ENCODE measurements at places on chromosomes 3 and 15. TPM values are rescaled to one million over a fixed set of nuclear protein-coding genes. Genes with fewer than 3 reads are reported as not detected.

DNA sequence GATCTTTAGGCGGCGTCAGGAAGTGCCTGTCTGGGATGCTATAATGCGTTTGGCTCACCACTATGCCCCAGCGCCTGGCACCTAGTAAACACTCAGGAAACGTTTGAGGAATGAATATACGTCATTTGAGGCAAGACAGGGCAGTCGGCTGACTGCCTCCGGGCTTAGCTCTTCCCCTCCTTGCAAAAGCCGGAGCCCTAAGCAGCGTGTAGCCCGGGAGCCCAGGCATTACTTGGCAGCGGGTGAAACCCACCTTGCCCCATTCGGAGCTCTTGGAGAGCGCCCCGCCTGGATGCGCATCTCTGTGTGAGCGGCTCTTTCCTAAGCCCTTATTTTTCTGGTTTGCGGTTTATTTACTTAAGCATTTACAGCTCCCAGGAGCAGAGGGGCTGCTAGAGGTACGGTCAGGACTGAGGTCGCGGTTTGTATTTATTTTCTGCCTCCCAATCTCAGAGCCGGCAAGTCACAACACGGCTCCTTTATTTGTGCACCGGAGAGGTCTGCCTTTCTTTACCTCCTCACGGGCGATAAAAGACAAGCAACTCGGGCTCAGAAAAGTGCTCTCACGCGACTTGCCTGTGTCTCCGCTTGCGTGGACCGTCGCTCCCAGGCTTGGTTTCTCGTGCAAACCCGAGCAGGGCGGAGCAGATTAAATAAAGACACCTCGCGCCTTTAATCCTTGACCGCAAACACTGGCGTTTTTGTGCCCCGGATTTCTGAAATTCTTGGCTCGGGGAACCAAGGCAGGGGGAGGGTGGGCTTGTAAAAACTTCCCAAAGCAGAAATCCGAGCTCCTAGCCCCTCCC lies 737 bp upstream of the ITPR1 start:
- H3K27ac ChIP-seq, result peak overlapping the region; percentile 77
- H3K4me1 ChIP-seq, result peaks cover 32% of the 10 kb centered on the region
- peak overlapping the region; percentile 59 for H3K4me3 ChIP-seq
- no peak for DNase-seq
- H3K36me3 ChIP-seq, result no peaks in the 10 kb centered on the region
- H3K27me3 ChIP-seq, result no peaks in the 10 kb centered on the region

- no peaks in the 10 kb centered on the region for H3K36me3 ChIP-seq
- H3K27me3 ChIP-seq, result no peaks in the 10 kb centered on the region
- no peak for DNase-seq
- H3K4me3 ChIP-seq, result peak overlapping the region; percentile 34
Measured at GRCh38 chr3:129936757-129937156, 37.8 kb upstream of the TRH start.

GRCh38 chr15:70538278-70538677 lies 225.1 kb downstream of the UACA start:
- no peak for DNase-seq
- H3K27ac ChIP-seq, result no peak overlapping the region
- no peaks in the 10 kb centered on the region for H3K27me3 ChIP-seq
- no peak overlapping the region for H3K4me3 ChIP-seq
- H3K4me1 ChIP-seq, result no peaks in the 10 kb centered on the region

GRCh38 chr3:152277198-152277597 lies 8.5 kb downstream of the MBNL1 start:
- H3K36me3 ChIP-seq, result no peaks in the 10 kb centered on the region
- H3K27me3 ChIP-seq, result no peaks in the 10 kb centered on the region
- peaks cover 91% of the 10 kb centered on the region for H3K4me1 ChIP-seq
- DNase-seq, result no peak
- no peak overlapping the region for H3K4me3 ChIP-seq

- DNase-seq, result no peak
- H3K27me3 ChIP-seq, result no peaks in the 10 kb centered on the region
- H3K4me1 ChIP-seq, result no peaks in the 10 kb centered on the region
- H3K4me3 ChIP-seq, result no peak overlapping the region
- no peak overlapping the region for H3K27ac ChIP-seq
Measured at GRCh38 chr15:38726187-38726586, 161.6 kb upstream of the RASGRP1 start.

GRCh38 chr3:168514252-168514651 lies 418.5 kb upstream of the GOLIM4 start:
- no peak overlapping the region for H3K27ac ChIP-seq
- H3K27me3 ChIP-seq, result no peaks in the 10 kb centered on the region
- no peaks in the 10 kb centered on the region for H3K4me1 ChIP-seq
- DNase-seq, result no peak

DNA sequence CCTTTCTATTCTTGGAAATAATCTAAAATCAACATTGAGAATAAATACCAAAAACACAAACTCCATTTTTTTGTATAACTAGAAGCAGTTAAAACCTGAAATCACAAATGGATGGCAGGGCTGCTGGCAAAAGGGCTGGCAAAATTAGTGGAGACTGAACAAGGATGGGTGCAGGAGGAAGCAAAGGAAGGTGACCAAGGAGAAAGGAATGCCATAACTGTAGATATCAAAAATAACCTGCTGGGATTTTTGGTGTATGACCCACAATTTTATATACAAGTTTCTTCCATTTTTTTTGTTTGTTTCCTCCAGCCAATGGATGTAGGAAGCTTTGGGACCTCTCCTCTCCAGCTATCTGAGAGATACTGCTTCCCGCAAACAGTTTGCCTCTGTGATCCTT lies 12.7 kb downstream of the CFAP44 start:
- H3K36me3 ChIP-seq, result peaks cover 21% of the 10 kb centered on the region
- no peak for DNase-seq
- H3K4me1 ChIP-seq, result no peaks in the 10 kb centered on the region
- H3K27ac ChIP-seq, result no peak overlapping the region
- no peaks in the 10 kb centered on the region for H3K27me3 ChIP-seq

DNA sequence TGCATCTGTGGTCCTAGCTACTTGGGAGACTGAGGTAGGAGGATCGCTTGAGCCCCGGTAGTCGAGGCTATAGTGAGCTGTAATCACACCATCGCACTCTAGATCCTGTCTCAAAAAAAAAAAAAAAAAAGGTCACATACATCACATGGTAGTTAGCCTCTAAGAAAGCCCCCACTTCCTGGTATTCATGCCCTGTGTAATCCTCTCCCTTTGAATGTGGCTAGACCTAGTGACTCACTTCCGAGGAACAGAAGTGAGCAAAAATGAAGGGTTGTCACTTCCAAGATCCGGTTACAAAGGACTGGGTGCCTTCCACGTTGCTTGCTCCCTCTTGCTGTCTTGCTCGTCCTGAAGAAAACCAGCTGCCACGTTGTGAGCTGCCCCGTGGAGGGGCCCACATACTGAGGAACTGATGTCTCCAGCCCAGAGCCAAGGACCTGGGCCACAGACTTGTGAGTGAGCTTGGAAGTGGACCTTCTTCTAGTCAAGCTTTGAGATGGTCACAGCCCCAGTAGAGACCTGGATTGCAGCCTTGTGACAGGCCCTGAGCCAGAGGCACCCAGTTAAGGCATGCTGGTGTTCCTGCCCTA lies 12.6 kb upstream of the LCTL start:
- H3K27me3 ChIP-seq, result no peaks in the 10 kb centered on the region
- H3K4me3 ChIP-seq, result no peak overlapping the region
- no peak for DNase-seq
- H3K4me1 ChIP-seq, result no peaks in the 10 kb centered on the region

DNA sequence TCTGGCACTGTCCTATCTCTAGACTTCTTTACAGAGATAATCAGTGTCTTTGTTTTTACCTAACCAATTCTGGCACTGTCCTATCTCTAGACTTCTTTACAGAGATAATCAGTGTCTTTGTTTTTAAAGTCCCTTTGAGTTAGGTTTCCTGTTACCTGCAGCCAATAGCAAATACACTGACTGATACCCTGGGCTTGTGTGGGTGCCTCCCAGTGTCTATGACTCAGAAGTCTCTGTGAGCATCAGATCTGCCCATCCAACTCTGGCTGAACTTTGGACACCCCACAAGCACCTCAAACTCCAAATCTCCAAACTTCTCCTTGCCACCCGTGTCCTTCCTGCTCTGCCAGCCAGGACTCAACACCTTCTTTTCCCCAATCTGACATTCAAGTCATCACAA lies 30.4 kb downstream of the SLC41A3 start:
- peaks cover 6% of the 10 kb centered on the region for H3K36me3 ChIP-seq
- no peak for DNase-seq
- H3K27me3 ChIP-seq, result no peaks in the 10 kb centered on the region
- no peak overlapping the region for H3K27ac ChIP-seq
- no peak overlapping the region for H3K4me3 ChIP-seq

- no peaks in the 10 kb centered on the region for H3K36me3 ChIP-seq
- no peak for DNase-seq
- no peaks in the 10 kb centered on the region for H3K27me3 ChIP-seq
- no peak overlapping the region for H3K27ac ChIP-seq
- H3K4me3 ChIP-seq, result no peak overlapping the region
- H3K4me1 ChIP-seq, result no peaks in the 10 kb centered on the region
Measured at GRCh38 chr3:110933821-110934426, 137.7 kb upstream of the NECTIN3 start.

DNA sequence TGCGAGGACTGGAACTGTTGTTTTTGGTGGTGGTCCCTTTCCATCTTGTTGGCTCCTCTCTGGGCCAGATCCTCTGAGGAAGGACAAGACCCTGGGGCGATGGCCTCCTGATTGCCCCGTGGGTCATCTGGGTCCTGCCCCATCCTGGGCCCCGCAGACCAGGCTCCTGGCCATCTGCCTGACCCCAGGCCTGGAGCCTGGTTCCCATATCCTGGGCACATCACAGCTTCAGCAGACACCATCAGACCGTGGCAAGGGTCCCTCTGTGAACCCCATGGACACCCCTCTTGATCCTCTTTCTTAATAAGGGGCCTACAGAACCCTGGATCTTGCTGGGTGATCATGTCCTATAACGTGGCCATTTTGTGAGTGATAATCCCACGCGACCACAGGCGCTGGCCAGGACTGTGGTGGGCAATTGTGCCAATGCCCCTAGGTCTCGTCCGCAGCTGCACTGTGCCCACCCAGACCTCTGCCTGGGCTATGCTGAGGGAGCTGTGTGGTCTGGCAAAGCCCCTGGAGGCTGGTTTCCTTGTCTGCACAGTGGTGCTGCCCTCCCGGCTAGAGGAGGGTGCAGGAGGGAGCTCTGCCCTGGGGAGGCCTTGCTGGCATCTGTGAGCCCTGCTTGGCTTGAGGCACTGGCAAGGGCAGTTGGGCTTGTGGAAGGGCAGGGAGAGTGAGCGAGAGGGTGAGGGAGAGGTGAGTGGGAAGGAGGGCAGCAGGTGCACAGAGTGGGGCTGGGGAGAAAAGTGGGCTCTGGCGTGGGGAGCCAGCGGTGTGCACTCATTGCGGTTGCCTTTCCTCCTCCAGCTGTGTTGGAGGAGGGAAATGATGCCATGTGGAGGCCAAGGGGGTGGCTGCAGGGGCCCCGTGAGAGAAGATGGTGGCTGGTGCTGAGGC lies 53.1 kb upstream of the PRR23E start:
- H3K27me3 ChIP-seq, result no peaks in the 10 kb centered on the region
- peaks cover 23% of the 10 kb centered on the region for H3K4me1 ChIP-seq
- no peak overlapping the region for H3K4me3 ChIP-seq
- DNase-seq, result no peak
- no peaks in the 10 kb centered on the region for H3K36me3 ChIP-seq

- DNase-seq, result no peak
- no peak overlapping the region for H3K27ac ChIP-seq
- no peaks in the 10 kb centered on the region for H3K4me1 ChIP-seq
- no peaks in the 10 kb centered on the region for H3K36me3 ChIP-seq
- H3K4me3 ChIP-seq, result no peak overlapping the region
Measured at GRCh38 chr3:66140743-66141372, 79.9 kb upstream of the SLC25A26 start.

- no peaks in the 10 kb centered on the region for H3K4me1 ChIP-seq
- no peaks in the 10 kb centered on the region for H3K27me3 ChIP-seq
- no peaks in the 10 kb centered on the region for H3K36me3 ChIP-seq
- no peak overlapping the region for H3K4me3 ChIP-seq
- H3K27ac ChIP-seq, result no peak overlapping the region
- DNase-seq, result no peak
Measured at GRCh38 chr15:55708720-55709119, 34.2 kb downstream of the PRTG start.

GRCh38 chr3:31695280-31696008 lies 162.7 kb downstream of the STT3B start:
- H3K27ac ChIP-seq, result no peak overlapping the region
- no peaks in the 10 kb centered on the region for H3K4me1 ChIP-seq
- no peaks in the 10 kb centered on the region for H3K27me3 ChIP-seq
- no peak for DNase-seq
- H3K4me3 ChIP-seq, result no peak overlapping the region

GRCh38 chr15:85006655-85007054 lies 25.0 kb downstream of the PDE8A start:
- no peak for DNase-seq
- no peaks in the 10 kb centered on the region for H3K36me3 ChIP-seq
- H3K4me1 ChIP-seq, result peaks cover 62% of the 10 kb centered on the region
- H3K27ac ChIP-seq, result no peak overlapping the region

- H3K36me3 ChIP-seq, result no peaks in the 10 kb centered on the region
- H3K4me3 ChIP-seq, result no peak overlapping the region
- H3K27me3 ChIP-seq, result no peaks in the 10 kb centered on the region
- no peak for DNase-seq
- H3K27ac ChIP-seq, result no peak overlapping the region
Measured at GRCh38 chr3:141644931-141645330, 93.2 kb upstream of the RNF7 start.

DNA sequence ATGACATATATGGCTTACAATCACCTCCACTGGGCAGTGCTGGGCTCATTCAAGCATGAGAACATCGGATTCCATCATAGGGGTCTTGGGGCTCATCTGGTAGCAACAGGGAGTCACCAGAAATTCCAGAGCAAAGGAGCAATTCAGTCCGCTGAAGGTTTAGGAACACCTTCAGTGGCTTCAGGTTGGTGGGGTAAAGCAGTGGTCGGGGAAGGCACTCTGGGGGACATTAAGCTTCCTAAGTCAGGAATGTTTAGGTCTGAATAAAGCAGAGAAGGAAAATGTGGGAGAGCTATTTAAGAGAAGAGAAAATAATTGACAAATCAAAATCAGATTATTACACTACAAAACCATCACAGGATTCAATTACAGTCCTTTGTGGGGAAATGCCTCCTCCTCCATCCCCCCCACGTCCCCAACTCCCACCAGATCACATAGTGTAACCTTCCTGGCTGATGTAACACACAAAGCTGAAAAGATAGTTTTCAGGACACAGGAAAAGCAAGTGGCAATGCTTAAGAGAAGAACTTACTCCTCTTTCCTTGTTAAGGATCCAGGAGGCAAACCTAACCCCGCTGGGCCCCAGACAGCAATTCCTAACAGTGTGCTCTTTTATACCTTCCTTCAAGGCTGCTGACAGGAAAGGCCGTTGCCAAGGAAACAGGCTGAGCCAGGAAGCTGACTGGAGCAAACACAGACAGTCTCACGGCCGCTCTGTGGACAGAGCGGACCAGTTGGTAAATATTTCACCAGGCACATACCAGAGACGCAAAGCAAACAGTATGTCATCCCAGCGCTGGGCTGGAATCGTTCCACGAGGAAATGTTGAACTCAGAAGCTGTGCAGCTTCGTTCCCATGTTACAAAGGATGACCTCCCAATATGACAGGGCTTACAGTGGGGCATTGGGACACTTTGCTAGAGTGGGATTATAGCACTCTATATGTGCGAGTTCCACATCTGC lies 57.5 kb upstream of the LMCD1 start:
- H3K36me3 ChIP-seq, result no peaks in the 10 kb centered on the region
- H3K27ac ChIP-seq, result peak overlapping the region; percentile 44
- no peak overlapping the region for H3K4me3 ChIP-seq
- H3K4me1 ChIP-seq, result peaks cover 34% of the 10 kb centered on the region
- H3K27me3 ChIP-seq, result no peaks in the 10 kb centered on the region
- no peak for DNase-seq

Gene DLL4
- 20.9 TPM for total RNA-seq

Gene BUB1B
- total RNA-seq, result 5.6 TPM

Gene HCN4
- 0.25 TPM for total RNA-seq

Gene PIGZ
- 9.8 TPM for total RNA-seq

Gene TF
- total RNA-seq, result 2.9 TPM

Gene SLC7A14
- 1.2 TPM for total RNA-seq

Gene CYP8B1
- total RNA-seq, result not detected
